Body of pancreas (tissue), 4 donors: ENCODE measurements at places on chromosomes 5 and 9. TPM values are rescaled to one million over a fixed set of nuclear protein-coding genes. Genes with fewer than 3 reads are reported as not detected.

Gene MUSK
- not detected for total RNA-seq

GRCh38 chr5:165836046-165836445, 2330.6 kb downstream of the MAT2B start:
- no peaks in the 10 kb centered on the region for H3K36me3 ChIP-seq
- no peak overlapping the region for H3K27ac ChIP-seq
- H3K4me3 ChIP-seq = no peak overlapping the region
- no peaks in the 10 kb centered on the region for H3K27me3 ChIP-seq

Gene CEL
- 9,209 TPM for total RNA-seq

DNA sequence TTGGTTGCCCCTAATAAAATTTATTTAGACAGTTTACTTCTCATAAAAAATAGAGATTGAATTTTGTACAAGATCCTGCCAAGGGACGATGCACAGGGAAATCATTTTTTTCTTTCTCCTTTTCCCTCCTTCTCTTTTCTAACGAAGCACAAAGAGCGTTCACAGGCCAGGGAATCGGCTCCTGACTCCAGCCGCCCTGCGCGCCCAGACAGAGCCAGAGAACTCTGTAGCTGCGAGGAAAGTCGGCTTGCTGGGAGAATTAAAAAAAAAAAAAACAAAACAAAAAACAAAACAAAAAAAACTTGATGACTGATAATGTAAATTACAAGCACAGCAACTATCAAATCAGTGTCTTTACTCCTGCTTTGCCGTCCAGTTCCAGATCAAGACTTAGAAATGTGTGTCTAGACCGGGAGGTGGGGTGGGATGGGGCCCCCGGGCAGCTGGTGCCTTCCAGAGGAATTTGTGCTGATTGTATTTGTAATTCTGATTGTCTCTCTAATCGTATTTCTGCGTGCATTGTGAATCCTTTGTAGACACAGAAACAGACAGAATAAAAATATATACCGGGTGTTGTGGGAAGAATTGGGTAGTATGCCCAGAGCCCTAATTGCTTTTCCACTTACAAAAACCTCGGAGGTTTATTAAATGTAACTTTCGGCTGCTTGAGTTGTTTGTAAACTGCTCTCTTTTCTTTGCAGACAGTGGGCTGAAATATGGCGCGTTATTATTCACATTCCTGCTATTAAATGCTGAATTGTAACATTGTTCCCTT, 3.6 kb upstream of the OTP start:
- H3K4me3 ChIP-seq = no peak overlapping the region
- H3K4me1 ChIP-seq = peaks cover 27% of the 10 kb centered on the region

GRCh38 chr5:31941151-31941755, 232.9 kb downstream of the GOLPH3 start:
- no peak overlapping the region for H3K27ac ChIP-seq
- H3K4me3 ChIP-seq = no peak overlapping the region
- peaks cover 6% of the 10 kb centered on the region for H3K4me1 ChIP-seq

Gene PCDHGB6
- total RNA-seq = 4.6 TPM

DNA sequence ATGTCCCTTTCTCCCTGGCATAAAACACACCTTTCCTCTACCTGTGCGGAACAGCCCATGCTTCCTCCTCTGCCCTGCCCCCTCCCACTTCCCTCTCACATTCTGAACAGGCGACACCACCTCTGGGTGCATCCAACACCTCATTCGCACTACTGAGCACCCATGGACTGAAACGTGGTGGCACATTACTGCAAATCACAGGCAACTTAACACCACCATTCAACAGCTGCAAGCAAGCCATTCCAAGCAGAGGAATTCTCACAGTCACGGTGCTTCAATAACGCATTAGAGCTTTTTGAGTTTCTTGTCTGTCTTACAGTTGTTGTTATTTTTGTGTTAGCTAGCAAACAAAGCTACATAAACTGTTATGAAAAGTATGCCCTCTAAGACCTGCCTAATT, 298.2 kb upstream of the TAS2R1 start:
- no peaks in the 10 kb centered on the region for H3K36me3 ChIP-seq
- no peaks in the 10 kb centered on the region for H3K27me3 ChIP-seq
- no peaks in the 10 kb centered on the region for H3K4me1 ChIP-seq
- no peak overlapping the region for H3K27ac ChIP-seq

DNA sequence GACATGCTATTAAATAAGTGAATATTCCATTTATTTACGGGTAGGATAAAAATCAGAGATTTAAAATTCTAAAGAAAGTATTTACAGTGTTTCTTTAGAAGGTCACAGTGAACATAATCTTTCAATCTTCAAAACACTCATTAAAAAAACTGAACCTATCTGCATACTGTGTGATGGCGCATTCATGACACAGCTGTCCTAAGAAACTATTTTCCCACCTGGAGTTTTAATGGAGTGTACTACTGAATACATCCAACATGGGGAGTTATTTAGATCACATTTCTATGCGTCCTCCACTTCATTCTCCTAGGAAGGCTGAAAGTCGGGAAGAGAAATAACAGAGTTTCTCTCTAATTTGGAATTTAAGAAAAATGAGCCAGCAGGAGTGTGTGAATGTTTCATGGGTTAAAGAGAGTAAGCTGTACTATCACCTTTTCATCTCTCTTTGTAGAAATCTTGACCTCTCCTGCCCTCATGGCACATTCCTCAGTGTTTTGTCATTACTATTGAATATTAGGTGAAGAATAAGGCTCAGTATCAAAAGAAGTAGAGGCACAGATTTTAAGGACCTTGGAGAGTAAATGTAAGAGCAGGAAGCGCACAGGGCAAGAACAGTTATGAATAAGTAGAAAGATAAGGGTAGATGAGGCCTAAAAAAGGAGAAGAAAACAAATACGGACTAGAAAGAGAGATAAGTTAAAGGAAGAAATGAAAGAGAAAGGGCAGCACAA, 551.2 kb upstream of the TUSC1 start:
- H3K27ac ChIP-seq = no peak overlapping the region
- DNase-seq = no peak
- H3K4me3 ChIP-seq = no peak overlapping the region
- H3K36me3 ChIP-seq = no peaks in the 10 kb centered on the region

DNA sequence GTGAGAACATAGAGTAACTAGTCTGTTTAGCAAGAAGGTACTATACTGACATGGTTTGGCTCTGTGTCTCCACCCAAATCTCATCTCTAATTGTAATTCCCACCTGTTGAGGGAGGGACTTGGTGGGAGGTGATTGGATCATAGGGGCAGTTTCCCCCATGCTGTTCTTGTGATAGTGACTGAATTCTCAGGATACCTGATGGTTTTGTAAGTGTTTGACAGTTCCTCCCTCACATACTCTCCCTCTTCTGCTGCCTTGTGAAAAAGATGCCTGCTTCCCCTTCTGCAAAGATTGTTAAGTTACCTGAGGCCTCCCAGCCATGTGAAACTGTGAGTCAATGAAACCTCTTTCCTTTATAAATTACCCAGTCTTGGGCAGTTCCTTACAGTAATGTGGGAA, 240.4 kb upstream of the ST8SIA4 start:
- H3K27me3 ChIP-seq = no peaks in the 10 kb centered on the region
- H3K36me3 ChIP-seq = no peaks in the 10 kb centered on the region
- no peak for DNase-seq
- H3K4me3 ChIP-seq = no peak overlapping the region
- H3K27ac ChIP-seq = no peak overlapping the region

Gene PTGES2
- 55.8 TPM for total RNA-seq

GRCh38 chr5:140181525-140181924, 6.5 kb downstream of the CYSTM1 start:
- no peaks in the 10 kb centered on the region for H3K27me3 ChIP-seq
- no peaks in the 10 kb centered on the region for H3K36me3 ChIP-seq
- DNase-seq = no peak
- no peak overlapping the region for H3K4me3 ChIP-seq
- H3K4me1 ChIP-seq = peaks cover 82% of the 10 kb centered on the region

DNA sequence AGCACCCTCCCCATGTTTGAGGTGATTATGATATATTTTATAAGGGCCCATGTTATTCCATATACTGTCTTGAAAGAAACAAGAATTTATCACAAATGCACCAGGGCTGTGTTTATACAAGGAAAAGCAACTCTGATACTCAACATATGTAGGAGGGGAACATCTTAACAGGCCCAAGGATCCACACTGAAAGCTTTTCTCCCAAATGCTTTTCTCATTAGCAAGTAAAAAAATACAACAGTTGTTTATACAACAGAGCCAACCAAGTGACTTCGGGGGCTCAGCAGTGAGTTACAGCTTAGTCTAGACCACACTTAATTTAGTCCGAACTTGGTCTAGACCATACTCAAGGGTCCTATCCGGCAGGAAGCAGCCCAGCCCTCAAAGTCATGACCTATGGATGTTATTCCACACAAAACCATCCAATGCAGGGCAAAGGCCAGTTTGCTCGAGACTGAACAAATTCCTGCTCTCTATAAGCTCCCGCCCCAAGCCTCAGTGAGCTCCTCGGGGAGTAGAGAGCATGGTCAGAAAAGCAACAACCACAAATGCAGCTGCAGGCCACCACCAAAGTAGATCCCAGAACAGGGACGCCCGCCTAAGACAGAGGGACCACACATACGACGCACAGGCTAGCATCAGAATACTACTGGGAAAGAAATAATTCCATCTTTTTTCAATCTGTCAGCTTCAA, 6.8 kb downstream of the GZMK start:
- H3K4me1 ChIP-seq = no peaks in the 10 kb centered on the region
- DNase-seq = no peak

DNA sequence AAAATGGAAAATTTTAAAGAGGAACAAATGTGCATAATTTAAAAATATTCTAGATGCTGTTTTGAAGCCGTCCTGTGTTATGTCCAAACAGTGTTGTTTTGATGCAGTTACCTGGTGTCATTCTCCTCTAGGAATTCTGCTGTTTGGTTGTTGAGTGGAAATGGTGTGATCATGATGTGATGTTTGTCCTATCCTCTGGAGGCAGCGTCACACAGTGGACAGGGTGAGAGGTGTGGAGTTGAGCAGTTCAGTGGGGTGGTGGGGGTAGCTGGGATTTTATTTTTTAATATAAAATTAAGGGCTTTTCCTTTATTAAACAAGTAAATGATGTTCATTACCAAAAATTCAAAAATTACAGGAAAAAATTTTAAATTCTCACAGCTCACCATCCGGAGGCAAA, 31.2 kb downstream of the PRDM6 start:
- H3K27ac ChIP-seq = no peak overlapping the region
- H3K36me3 ChIP-seq = no peaks in the 10 kb centered on the region
- H3K4me3 ChIP-seq = no peak overlapping the region
- H3K4me1 ChIP-seq = no peaks in the 10 kb centered on the region
- no peaks in the 10 kb centered on the region for H3K27me3 ChIP-seq

DNA sequence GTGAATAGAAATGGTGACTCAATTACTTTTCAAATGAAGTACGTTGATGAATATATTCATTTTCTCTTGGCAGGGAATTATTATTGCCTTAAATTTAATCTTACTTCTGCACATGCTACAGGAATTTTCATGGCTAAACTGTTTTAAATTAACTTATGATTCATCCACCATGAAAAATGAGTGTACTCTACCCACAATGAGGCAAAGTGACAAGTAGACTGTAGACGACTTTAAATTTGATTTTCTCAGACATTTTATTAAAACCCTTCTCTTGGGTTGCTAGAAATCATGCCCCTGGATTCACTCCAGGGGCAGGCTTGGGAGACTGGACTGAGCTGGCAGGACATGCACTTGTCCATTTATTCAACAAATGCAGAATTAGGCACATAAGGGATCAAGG, 23.5 kb upstream of the ERAP2 start:
- no peaks in the 10 kb centered on the region for H3K27me3 ChIP-seq
- DNase-seq = no peak
- no peak overlapping the region for H3K4me3 ChIP-seq
- H3K27ac ChIP-seq = no peak overlapping the region
- H3K4me1 ChIP-seq = no peaks in the 10 kb centered on the region
- H3K36me3 ChIP-seq = no peaks in the 10 kb centered on the region

GRCh38 chr5:67306965-67307607, 110.5 kb upstream of the CD180 start:
- DNase-seq = no peak
- H3K36me3 ChIP-seq = no peaks in the 10 kb centered on the region
- no peaks in the 10 kb centered on the region for H3K27me3 ChIP-seq
- H3K27ac ChIP-seq = no peak overlapping the region
- H3K4me3 ChIP-seq = no peak overlapping the region

DNA sequence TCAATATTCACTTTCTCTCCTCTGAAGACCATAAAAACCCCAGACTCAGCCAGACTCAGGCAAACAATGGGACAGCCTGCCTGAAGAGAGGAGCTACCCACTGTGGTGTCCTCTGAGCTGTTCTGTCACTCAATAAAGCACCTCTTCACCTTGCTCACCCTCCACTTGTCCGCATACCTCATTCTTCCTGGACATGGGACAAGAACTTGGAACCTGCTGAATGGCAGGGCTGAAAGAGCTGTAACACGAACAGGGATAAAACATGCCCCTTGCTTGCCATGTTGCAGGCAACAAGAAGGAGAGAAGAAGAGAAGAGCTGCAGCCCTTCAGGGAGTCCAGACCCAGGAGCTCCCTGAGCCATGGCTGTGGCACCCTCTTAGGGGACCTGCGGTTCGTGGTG, 86.8 kb upstream of the SEMA6A start:
- no peaks in the 10 kb centered on the region for H3K27me3 ChIP-seq
- no peaks in the 10 kb centered on the region for H3K36me3 ChIP-seq
- H3K4me1 ChIP-seq = no peaks in the 10 kb centered on the region
- H3K4me3 ChIP-seq = no peak overlapping the region
- no peak overlapping the region for H3K27ac ChIP-seq

DNA sequence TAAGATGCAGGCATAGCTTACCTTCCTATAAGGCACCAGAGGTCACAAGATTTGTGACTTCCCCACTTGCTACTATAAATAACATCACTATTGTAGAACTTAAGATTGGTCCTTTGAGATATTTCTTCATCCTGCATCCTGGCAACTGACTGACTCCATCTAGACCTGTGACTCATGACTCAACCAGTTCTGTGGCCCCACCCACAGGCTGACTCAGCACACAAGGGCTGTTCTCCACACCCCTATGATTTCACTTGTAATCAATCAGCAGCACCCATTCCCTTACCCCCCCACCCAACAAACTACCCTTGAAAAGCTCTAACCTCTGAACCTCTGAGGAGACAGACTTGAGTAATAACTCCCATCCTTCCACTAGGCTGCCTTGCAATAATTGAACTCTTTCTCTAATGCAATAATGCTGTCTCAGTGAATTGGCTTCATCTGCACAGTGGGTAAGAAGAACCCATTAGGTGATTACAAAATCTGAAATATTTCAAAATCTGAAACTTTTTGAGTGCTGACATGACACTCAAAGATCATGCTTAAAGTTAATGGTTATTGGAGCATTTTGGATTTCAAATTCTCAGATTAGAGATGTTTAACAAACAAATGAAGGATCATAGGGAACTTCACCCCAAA, 296.7 kb downstream of the ARL15 start:
- no peaks in the 10 kb centered on the region for H3K27me3 ChIP-seq
- H3K4me3 ChIP-seq = no peak overlapping the region
- H3K27ac ChIP-seq = no peak overlapping the region
- no peak for DNase-seq
- peaks cover 2% of the 10 kb centered on the region for H3K4me1 ChIP-seq

Gene CNTFR
- 16.8 TPM for total RNA-seq

DNA sequence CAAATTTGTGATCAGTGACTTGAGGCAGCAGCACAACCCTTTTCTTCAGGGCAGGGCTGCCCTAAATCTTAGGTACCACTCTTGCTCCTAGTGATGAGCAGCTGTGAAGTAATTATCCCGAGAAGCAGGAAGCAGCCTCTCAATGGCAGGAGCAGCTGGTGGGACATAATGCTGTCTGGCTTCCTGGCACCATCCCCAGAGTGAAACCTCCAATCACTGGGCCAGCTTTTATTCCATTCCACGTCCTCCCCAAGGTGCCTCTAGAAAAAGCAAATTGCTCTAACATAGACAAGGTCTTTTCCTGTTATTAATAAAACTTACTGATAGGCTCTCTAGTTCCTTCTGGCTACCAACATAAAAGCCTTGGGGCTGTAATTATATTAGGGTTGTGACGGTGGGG, 154.0 kb downstream of the FRMD3 start:
- no peak overlapping the region for H3K27ac ChIP-seq
- no peak for DNase-seq
- no peak overlapping the region for H3K4me3 ChIP-seq
- no peaks in the 10 kb centered on the region for H3K4me1 ChIP-seq
- H3K27me3 ChIP-seq = no peaks in the 10 kb centered on the region

Gene SLC6A3
- total RNA-seq = not detected
